Effector memory CD4-positive, alpha-beta T cell (primary cell): ENCODE measurements at places on chromosomes 5 and 9.
A peak's percentile ranks its signal among the peaks of the same experiment; 100 is the strongest.

- no peak for DNase-seq
Measured at GRCh38 chr5:151107738-151108520, 27.1 kb upstream of the TNIP1 start.

DNA sequence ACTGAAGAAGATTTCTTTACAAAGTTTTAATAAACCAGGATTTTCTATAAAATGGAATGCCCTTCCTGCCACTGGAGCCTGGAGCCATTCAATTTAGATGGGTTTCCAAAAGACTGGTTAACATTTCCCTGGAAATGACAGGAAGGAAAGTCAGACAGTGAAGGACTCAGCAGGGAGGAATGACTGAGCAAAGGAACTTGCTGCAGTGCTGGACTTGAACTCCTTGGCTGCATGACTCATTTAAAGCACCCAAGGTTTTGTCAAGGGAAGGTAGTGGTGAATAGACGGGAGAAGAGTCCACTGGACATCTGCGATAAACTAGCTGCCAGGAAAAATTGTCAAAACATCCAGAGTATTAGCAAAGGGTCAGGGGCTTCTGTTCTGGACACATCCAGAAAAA, 163.8 kb upstream of the SLC28A3 start:
- DNase-seq = no peak

DNA sequence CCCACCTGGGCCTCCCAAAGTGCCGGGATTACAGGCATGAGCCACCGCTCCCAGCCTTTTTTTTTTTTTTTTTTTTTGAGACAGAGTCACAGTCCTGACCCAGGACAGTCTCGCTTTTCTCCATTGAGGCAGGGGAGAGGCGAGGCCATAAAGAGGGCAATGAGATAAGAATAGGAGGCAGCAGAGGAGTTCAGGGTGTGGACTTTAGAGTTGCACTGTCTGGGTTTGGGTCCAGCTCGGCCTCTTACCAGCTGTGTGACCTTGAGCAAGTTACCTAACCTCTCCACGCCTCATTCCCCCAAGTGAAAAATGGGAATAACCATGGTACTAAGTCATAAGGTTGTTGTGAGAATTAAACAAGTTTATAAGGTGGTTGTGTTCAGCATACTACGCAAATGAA, 24.6 kb upstream of the ANKH start:
- DNase-seq = no peak

DNA sequence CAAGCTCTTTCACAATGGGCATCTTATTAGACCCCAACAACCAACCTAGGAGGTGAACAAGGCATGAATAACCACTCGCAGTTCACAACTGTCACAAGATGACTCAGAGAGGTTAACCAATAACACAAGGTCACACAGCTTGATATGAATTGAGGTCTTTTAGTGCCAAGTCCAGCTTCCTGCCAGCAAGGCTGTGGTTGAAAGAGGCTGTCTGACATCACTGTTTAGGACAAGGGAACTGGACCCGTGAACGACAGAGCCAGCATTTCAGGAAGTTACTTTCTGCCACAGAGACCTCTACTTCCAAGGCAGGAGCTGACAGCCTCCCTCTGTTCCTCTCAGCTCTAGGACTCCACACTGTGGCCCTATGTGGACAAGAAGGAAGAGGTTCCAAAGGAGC, 53.4 kb upstream of the ALDH1B1 start:
- DNase-seq = no peak

DNA sequence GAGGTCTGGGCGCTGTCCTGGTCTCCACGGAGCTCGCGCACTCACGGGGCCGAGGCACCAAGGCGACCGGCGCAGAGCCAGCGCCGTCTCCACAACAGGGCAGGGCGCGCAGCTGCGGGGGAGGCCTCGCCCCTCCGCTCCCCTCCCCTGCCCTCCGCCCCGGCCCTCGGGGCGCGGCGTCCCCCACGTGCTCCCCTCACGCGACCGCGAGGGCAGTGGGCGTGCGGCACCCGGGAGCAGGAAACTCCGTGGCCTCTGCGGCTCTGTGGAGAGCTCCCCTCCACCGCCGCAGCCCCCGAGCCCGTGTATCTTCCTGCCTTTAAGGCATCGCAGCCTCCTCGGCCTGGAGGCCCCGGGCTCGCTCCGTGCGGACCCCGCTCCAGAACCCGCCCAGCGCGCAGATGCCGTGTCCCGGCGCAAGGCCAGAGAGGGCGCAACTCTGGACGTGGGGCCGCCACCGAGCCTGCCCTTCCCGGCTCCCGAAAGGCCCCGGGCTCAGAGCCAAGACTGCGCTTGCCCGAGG, 708 bp upstream of the TUBB4B start:
- DNase-seq = peak; percentile 64

GRCh38 chr5:27396998-27397397, 358.6 kb upstream of the CDH9 start:
- DNase-seq = no peak

DNA sequence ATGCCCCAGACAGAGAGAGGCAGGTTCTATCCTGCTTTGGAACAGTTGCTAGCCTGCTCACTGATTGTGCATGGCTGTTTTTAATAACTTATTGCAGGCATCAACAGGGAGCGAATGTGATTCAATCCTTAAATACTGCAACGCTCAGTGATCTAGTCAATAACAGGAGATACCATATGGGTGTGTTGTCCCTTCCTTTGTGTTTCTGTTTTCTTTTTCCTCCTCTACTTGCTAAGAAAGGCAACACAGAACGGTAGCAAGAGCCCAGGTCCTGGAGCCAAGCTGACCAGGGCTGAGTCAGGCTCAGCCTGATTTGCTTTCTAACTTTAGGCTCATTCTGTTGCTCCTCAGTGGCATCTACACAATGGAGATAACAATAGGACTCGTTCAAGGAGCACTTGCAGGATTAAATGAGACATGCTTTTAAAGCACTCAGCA, 98.6 kb upstream of the EQTN start:
- no peak for DNase-seq

- no peak for DNase-seq
Measured at GRCh38 chr5:962386-962785, 46.2 kb upstream of the NKD2 start.
